ENCODE measurements at places on chromosomes 16 and 17. TPM values are rescaled to one million over a fixed set of nuclear protein-coding genes. Genes with fewer than 3 reads are reported as not detected.

GRCh38 chr17:73603971-73604370 is 40.3 kb downstream of the SDK2 start:
- no peak for DNase-seq

- DNase-seq: no peak
Measured at GRCh38 chr16:85885537-85885936, 13.4 kb upstream of the IRF8 start.

The PRAC2 gene
- not detected for total RNA-seq

- DNase-seq: no peak
Measured at GRCh38 chr17:19343671-19344151, 18.8 kb downstream of the B9D1 start.

GRCh38 chr17:9259419-9259818 is 238.1 kb downstream of the NTN1 start:
- no peak for DNase-seq

The KRT39 gene
- not detected for total RNA-seq

- DNase-seq: no peak
Measured at GRCh38 chr16:65343556-65343955, 221.7 kb upstream of the CDH11 start.

GRCh38 chr17:10268005-10268404 is 69.6 kb upstream of the GAS7 start:
- DNase-seq: no peak

DNA sequence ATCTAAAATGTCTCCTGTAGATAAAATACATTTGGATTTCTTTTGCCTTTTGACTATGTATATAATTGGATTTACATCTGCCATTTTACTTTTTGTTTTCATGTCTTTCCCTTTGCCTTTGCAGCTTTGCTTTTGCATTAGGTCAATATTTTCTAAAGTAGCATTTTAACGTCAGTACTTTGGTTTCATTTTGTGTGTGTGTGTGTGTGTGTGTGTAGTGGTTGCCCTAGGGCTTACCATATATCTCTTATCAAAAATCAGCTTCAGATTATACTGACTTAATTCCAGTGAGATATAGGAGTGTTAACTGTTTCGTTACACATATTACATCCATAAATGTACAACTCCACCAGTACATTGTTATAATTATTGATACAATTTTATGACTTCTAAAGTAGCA is 26.1 kb downstream of the AKTIP start:
- DNase-seq: no peak

The CDH3 gene
- 2.9 TPM for total RNA-seq

DNA sequence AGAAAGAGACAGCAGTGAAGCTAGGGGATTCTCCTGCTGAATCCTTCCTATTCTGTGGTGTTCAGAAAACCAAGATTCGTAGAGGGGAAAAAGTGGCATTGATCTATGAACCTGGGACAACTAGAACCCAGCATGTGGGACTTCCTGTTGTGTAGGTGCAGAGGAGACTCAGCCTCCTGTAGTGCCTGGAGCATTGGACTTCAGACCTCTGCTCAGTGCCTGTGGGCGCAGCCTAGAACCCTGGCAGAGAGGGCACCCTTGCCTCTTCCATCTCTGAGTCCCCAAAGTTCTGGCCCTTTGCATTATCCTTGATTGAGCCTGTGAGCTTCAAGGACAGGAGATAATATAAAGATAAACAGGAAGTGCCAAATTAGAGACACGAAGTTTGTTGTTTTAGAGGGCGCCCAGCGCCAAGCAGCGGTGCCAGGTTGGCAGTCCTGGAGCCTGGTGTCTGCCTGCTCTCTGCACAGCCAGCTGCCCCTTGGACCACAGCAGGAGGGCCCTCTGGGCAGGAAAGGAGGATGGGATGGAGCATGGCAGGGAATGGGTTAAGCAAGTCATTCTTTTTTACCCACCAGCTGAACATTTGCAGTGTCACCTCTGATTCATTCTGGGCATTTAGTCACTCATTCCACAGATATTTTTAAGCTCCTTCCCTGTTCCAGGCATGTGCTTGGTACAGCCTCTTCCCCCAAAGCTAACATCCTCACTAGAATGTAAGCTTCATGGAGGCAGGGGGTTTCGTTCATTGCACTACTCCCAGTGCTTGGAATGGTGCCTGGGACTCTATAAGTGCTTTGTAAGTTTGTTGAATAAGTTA is 11.9 kb upstream of the SP6 start:
- no peak for DNase-seq

- no peak for DNase-seq
Measured at GRCh38 chr17:73514146-73514863, 129.9 kb downstream of the SDK2 start.

- DNase-seq: no peak
Measured at GRCh38 chr17:80968602-80969029, 23.0 kb upstream of the CHMP6 start.

The RNF222 gene
- not detected for total RNA-seq

- DNase-seq: no peak
Measured at GRCh38 chr17:39755554-39756379, 18.0 kb downstream of the GRB7 start.

The NEK8 gene
- 15.0 TPM for total RNA-seq

The BCO1 gene
- total RNA-seq: 0.60 TPM

DNA sequence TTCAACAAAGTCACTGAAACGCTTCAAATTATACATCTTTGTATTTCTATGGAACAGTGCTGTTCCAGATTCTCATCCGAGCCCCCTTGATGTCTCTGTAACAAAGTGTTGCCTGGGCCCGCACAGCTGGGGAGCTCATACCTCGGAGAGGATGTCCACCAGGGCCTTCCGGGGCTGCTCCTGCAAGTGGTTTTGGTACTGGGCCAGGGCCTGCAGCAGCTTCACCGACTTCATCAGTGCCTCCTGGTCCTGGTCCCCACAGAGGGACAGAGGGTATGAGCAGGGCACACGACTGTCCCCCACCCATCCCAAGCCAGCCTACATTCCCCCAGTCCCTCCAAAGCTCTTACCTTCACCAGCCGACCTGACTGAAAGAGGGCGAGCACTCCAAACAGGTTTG is 1.5 kb downstream of the MYBBP1A start:
- no peak for DNase-seq

DNA sequence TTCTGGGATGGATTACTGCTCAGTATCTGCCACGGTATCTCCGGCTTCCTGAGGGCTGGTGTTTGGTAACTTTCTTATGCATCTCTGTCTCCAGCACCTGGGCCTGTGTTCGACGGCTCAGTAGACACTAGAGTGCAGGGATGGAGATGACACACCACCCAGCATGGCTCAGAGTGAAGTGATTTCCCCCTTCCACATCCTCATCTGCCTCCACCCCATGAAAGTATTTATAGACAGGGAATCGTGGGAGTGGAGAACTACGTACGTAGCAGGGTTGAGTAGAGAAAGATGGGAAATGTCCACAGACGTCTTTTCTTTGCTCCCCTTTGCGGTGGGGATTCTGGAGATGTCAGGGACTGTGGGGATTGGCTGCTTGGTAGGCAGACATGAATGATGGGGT is 11.8 kb upstream of the SLC25A19 start:
- no peak for DNase-seq

DNA sequence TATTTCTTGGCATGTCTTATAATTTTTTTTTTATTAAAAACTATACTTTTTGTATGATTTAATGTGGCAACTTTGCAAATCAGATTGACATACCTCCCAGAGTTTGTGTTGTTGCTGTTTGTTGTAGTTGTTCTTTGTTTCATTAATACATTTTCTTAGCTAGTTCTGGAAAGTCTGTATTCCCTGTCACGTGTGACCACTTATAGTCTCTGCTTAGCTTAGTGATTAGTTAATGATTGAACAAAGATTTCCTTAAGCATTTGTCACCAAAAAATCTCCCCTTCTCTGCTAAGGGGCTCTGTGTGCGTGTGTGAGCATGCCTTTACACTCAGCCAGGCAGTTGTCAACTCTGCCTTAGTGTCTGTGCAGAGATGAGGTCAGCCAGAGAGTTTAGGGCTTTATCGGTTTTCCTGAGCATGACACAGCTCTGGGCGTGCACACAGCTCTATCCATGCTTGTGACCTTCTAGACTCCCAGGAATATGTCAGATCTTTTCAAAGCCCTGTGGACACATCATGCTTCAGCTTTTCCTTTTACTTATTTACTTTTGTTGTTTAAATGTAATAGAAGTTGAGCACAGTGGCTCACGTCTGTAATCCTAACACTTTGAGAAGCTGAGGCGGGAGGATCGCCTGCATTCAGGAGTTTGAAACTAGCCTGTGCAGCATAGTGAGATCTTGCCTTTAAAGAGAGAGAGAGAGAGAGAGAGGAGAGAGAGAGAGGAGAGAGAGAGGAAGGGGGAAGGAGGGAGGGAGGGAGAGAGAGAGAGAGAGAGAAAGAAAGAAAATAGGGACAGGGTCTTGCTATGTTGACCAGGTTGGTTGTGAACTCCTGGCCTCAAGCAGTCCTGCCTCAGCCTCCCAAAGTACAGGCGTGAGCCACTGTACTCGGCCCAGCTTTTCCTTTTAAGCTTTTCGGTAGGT is 21.9 kb downstream of the DNAI2 start:
- DNase-seq: no peak

DNA sequence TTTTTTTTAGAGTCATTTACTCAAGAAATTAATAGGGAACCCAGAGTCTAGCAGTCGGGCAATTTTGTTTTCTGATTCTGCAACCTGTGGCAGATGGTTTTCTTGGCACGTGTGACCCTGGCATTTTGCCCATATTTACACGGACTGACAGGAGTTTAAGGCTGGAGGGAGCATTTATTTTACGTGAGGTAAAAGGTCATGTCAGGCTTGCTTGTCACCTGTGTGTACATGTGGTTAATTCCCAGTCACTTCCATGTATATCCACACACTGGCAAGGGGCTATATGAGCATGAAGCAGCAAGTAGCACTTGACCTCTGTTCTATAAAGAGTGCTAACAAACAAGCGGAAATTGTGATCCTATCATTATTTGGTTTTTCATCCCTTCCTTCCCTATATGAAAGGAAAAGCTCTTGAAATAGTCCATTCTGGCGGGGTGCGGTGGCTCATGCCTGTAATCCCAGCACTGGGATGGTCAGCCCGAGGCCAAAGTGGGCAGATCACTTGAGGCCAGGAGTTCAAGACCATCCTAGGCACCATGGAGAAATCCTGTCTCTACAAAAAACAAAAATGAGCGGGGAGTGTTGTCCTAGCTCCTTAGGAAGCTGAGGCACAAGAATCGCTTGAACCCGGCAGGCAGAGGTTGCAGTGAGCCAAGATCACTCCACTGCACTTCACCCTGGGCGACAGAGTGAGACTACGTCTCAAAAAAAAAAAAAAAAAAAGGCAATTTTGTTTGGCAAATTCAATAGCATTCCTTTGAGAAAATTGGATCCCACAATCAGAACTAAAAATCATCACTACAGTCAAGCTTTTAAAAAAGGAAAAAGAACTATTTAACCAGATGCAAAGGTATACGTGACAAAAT is 2.1 kb downstream of the SPAG9 start:
- peak; percentile 48 for DNase-seq

The CMTM2 gene
- total RNA-seq: not detected

GRCh38 chr17:35784895-35785294 is 10.5 kb downstream of the MMP28 start:
- DNase-seq: no peak

The ABCC12 gene
- total RNA-seq: not detected

The CFDP1 gene
- total RNA-seq: 17.6 TPM

DNA sequence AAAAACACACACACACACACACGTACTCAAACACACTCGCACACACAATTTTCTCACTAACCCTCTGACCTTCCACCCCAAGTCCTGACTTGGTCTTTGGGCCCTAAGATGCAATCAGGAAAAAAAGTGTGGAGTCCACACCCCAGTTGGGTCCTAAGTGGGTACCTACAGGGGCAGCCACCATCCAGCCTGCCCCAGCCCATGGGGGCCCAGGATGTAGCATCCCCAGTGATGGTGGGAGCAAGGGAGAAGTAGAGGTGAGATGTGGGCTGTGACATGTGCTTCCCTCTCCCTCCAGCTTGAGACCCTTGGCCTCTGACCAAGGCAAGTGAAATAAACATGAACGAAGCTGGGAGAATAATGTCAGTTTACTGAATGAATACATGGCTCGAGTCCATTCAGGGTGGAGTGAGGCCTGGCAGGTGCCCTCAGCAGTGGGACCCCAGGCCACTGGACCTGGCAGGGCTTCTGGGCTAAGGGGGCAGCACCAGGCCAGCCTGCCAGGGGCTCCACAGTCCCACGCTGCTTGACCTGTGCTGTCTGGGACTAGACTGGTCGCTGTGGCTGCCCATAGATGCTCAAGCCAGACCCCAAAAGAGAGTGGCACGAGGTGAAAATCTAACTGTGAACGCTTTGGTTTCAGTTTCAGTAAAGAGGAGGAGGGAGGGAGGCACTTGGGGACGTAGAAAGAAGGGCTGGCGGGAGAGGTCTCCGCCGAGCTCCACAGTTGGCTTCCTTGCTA is 73.7 kb downstream of the MRC2 start:
- DNase-seq: no peak

- no peak for DNase-seq
Measured at GRCh38 chr17:61399131-61400065, at the start of gene TBX2. Gene TBX2 (plus strand): TSS chr17:61399843. CDS start chr17:61400177, 334 bp downstream.

GRCh38 chr17:2770129-2770528 is 20.7 kb upstream of the CCDC92B start:
- DNase-seq: no peak

The HSPB9 gene
- not detected for total RNA-seq

The SAMD14 gene
- 3.4 TPM for total RNA-seq

DNA sequence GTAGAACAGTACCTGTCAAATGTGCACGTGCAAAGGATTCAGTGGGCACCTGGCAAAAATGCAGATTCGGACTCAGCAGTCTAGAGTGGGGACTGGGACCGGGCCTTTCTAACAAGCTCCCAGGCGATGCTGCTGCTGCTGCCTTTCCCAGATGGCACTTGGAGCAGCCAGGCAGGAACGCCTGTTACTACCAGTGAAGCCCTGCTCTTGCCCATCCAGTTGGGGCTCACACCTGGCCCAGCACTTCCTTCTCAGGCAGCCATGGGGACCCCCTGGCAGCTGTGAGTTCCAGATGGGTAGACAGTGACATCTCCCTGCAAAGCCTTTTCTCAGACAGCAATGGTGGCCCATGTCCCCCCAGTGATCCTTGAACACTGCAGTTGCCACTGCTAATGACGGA is 30.4 kb downstream of the KDM8 start:
- no peak for DNase-seq

The NEUROD2 gene
- not detected for total RNA-seq
